ENCODE measurements at places on chromosomes 5 and 9. TPM values are rescaled to one million over a fixed set of nuclear protein-coding genes. Genes with fewer than 3 reads are reported as not detected.

DNA sequence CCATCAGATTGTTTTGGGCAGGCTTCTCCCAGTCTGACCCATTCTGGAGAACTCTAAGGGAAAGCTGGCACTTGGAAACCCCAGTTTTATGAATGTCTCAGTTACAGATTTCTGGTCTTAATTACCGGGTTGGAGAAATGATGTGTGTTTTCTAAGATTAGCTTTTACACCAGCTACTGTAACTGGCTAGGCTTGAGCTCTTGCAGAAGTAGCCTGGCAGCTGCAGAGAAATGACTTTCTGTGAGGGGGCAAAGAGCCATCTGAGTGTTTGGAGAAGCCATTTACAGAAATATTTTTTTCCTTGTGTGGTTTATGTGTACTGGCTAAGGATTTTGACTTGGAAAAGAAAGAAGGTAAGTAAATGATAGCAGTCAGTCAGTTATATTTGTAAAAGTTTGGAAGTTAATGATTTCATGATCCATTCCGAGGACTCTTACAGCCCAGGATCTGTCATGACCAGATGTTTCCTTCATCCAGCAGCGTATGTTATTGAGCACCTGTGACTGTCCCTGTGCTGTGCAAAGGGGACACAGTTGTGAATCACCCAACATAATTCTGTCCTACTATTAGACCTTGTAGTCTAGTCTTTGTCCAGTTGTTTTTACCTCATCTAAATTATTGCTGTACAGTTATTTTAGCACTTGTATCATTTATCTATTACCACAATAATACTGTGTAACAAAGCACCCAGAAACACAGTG, 53.7 kb upstream of the GDNF start:
- no peak overlapping the region for H3K4me3 ChIP-seq
- no peaks in the 10 kb centered on the region for H3K36me3 ChIP-seq
- H3K4me1 ChIP-seq, result no peaks in the 10 kb centered on the region
- no peak overlapping the region for H3K27ac ChIP-seq
- no peaks in the 10 kb centered on the region for H3K27me3 ChIP-seq
- no peak for DNase-seq

GRCh38 chr5:73120222-73121118, at the start of gene TMEM171:
TMEM171 (plus strand) TSS chr5:73120575; CDS start chr5:73123374, 2,799 bp downstream.
- H3K4me3 ChIP-seq, result peak within 1 kb of the TSS; percentile 30
- H3K27me3 ChIP-seq, result peaks cover 67% of the 10 kb centered on the region
- DNase-seq, result no peak
- H3K27ac ChIP-seq, result no peak within 1 kb of the TSS
- no peaks in the 10 kb centered on the region for H3K36me3 ChIP-seq

DNA sequence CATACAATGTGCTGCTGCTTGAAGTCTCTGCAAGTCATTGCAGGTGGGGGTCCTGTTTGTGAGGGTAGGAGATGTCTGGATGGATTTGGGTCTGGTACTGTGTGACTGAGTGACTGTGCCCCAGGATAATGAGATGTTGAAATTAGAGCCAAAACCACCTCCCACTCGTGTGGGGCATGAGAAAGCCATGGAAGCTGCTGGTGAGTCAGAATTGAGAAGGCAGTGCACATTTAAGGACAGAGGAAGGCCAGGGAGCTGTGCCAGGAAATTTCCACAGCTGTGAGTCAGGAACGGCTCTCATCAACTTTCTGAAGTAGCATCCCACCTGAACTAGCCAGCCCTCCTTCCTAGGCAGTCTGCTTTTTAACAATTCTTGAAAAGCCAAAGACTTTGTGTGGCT, 229.8 kb downstream of the DRD1 start:
- no peak overlapping the region for H3K27ac ChIP-seq
- no peaks in the 10 kb centered on the region for H3K27me3 ChIP-seq
- no peak overlapping the region for H3K4me3 ChIP-seq
- DNase-seq, result no peak

DNA sequence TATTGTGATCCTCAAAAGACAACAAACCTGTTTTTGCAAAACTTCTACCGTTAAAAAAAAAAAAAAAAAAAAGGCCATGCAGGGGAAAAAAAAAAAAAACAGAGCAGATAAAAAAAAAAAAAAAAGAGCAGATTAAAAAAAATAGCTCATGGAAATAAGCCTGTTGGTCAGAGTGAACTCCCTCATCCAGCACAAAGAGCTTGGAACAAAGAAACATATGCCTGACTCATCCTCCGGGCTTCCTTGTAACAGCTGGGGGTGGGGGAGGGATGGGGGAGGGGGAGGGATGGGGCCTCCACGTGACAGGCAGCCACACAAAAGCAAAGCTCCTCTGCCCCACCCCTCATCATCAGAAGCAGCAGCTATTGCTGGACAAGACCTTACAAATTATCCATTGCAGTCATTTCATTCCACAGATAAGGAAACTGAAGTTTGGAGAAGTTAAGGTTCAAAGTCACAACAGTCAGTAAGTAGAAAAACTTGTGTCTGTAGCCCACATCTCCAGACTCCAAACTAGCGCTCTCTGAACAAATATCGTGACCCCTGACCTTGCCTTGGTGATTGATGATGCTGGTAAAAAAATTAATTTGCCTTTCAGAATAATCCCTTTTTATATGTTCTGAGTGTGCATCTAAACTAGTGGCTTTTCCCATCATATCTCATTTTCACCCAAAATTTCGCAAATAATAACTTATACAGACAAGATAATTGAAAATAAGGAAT, 38.9 kb downstream of the SLC35D2 start:
- no peaks in the 10 kb centered on the region for H3K27me3 ChIP-seq
- H3K4me1 ChIP-seq, result peaks cover 5% of the 10 kb centered on the region
- H3K36me3 ChIP-seq, result no peaks in the 10 kb centered on the region
- no peak overlapping the region for H3K4me3 ChIP-seq

GRCh38 chr5:121109817-121110216, 645.7 kb downstream of the PRR16 start:
- no peak for DNase-seq
- H3K27ac ChIP-seq, result no peak overlapping the region
- H3K4me3 ChIP-seq, result no peak overlapping the region
- no peaks in the 10 kb centered on the region for H3K27me3 ChIP-seq

- DNase-seq, result no peak
- H3K27ac ChIP-seq, result peak overlapping the region; percentile 38
- no peaks in the 10 kb centered on the region for H3K36me3 ChIP-seq
- no peak overlapping the region for H3K4me3 ChIP-seq
- H3K4me1 ChIP-seq, result peaks cover 19% of the 10 kb centered on the region
These were observed 760 bp downstream of the NPR3 start for GRCh38 chr5:32711681-32712480.

DNA sequence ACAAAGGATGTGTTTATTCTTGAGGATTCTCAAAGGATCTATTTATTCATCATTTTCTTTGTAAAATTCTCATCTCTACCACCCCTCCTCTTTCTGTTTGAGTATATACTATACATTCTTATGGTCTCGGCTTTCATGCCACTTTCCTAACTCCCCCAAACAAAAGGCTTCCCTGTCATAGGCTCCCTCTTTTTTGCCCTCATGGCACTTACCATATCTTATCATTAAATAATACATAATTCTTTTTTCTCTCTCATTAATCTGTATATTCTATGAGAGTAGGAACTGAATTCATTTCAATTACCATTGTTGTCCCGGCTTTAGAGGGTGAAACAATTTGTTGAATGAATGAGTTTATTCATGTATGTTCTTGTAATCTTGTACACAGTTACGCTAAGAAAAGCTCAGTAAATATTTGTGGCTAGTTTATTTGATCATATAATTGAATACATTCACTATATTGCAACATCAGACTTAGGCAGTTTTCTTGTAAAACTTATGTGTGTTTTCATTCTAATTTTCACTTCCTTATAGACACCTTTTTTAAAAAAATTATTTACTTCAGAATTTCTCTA, 254.6 kb downstream of the EDIL3 start:
- DNase-seq, result no peak
- no peak overlapping the region for H3K4me3 ChIP-seq
- no peak overlapping the region for H3K27ac ChIP-seq
- no peaks in the 10 kb centered on the region for H3K36me3 ChIP-seq

DNA sequence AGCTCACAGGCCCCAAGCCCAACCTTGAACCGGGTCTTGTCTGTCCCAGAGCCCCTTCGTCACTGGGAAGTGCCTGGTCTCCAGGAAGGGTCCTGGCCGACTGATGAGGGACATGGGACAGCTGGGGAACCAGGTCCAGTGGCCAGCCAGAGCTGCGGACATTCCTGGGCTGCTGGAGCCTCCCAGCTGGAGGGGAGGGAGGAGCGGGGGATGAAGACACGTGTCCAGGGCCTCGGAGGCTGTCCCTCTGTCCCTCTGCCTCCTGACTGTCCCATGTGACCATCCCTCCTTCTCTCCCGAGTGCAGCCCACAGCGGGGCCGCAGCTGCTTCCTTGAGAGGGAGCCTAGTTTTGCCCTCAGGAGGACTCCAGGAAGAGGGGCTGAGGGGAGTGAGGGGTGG, 41.7 kb upstream of the UBAC1 start:
- H3K4me3 ChIP-seq, result no peak overlapping the region
- H3K27ac ChIP-seq, result no peak overlapping the region
- no peak for DNase-seq
- H3K27me3 ChIP-seq, result no peaks in the 10 kb centered on the region

DNA sequence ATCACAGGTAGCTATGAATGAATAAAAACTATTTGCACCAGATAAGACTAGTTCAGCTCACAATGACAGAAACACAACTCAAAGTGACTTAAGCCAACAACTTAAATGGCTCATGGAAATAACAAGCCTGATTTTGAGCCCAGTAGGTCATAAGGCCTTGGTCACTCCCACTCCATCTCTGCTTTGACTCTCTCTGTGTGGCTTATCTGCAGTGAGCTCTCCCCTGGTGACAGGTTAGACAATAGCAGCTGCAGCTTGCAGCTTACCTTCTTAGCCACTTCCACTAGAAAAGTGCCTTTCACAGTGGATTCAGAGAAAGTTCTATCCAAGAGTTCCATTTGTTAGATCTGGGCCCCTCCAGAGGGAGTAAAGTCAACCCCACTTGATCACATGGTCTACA, 315.7 kb downstream of the RAB3C start:
- no peak overlapping the region for H3K27ac ChIP-seq
- no peaks in the 10 kb centered on the region for H3K4me1 ChIP-seq
- no peaks in the 10 kb centered on the region for H3K36me3 ChIP-seq

DNA sequence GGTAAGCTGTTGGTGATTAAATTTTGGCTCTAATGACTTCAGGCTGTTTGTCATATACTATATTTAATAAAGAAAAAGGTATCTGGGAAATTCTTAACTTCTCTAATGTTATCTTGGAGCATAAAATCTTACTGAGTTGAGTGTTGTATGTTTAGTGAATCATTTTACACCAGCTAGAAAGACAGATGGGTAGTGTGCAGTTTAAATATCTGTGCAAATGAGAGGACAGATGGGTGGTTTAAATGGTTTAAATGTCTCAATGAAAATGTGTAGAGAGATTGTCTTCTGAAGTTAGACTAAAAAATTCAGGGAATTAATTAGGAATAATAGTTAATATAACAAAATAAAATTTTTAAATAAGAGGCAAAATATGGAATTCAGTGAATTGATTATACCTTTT, 114.5 kb downstream of the FER start:
- no peaks in the 10 kb centered on the region for H3K27me3 ChIP-seq
- no peak for DNase-seq
- peaks cover 6% of the 10 kb centered on the region for H3K4me1 ChIP-seq
- no peak overlapping the region for H3K27ac ChIP-seq
- H3K36me3 ChIP-seq, result no peaks in the 10 kb centered on the region
- no peak overlapping the region for H3K4me3 ChIP-seq

DNA sequence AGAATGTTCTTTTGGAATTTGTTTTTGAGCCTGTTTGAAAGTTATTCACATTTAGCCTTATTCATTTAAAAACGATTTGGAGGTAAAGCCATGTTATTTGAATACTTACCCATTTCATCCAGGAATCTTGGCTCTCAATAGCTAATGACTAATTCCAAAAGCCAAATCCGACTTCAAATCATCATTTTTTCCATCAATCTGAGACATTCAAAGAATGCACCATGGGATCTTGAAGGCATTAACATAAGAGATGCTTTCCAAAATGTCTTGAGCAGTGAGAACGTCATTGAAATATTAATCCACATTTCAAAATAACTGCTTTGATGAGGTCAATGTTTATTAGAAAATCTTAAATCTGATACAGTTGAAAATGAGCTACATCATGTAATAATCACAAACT, 617.0 kb upstream of the RORB start:
- H3K36me3 ChIP-seq, result no peaks in the 10 kb centered on the region
- no peak overlapping the region for H3K27ac ChIP-seq
- no peaks in the 10 kb centered on the region for H3K27me3 ChIP-seq
- no peak for DNase-seq

DNA sequence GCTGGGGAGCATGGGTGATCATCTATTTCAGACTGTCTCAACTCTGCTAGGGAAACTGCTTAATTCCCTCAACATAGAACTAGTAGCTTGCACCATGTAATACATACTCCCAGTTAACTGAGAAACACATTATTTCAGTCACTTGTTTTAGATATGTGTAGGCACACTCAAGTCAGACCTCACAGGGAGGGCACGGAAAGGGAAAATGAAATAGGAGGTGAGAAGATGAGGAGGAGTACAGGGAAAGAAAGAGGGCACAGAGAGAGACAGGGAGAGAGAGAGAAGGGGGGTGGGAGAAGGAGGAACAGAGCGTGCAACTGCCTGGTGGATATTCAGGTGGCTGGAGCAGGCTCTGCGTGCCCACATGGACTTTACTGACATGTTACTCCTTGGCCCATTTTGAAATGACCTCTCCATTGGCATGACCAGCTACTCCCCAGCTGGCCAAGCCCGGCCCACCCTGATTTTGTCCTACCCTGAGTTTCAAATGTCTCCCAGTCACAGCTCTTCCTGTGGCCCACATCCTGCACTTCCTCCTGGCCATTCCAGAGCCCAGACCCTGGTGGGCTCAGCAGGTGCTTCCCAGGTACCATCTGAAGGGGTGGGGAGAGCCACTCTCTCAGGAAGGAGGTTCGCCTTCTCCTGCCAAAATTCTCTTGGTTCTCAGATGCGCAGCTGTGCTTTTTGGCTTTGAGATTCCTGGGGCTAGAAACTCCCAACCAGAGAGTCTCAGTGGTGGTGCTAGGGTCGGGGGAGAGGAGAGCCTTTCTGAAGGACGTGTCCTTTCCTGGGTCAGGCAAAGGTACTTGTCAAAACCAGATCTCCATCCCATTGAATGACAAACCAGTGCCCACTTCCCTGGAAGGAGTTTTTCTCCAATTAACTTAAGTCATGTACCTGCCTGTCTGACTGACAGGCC, 229.4 kb downstream of the FSTL4 start:
- H3K4me1 ChIP-seq, result no peaks in the 10 kb centered on the region
- DNase-seq, result no peak
- no peak overlapping the region for H3K27ac ChIP-seq
- H3K4me3 ChIP-seq, result no peak overlapping the region
- no peaks in the 10 kb centered on the region for H3K36me3 ChIP-seq

GRCh38 chr5:178434851-178435250, 155.3 kb downstream of the COL23A1 start:
- no peak overlapping the region for H3K27ac ChIP-seq
- H3K36me3 ChIP-seq, result no peaks in the 10 kb centered on the region
- H3K4me1 ChIP-seq, result no peaks in the 10 kb centered on the region
- H3K27me3 ChIP-seq, result peaks cover 7% of the 10 kb centered on the region
- no peak for DNase-seq

Gene ALAD
- 28.3 TPM for total RNA-seq

Gene PAEP
- total RNA-seq, result not detected

Data from activated T-helper 2 cell treated with anti-CD3 and anti-CD28 coated beads, Interferon-gamma antibody, Interleukin-2, Interleukin-4, amounts not matched to agents 10 μg/mL and 5 μg/mL and 100 μg/mL, durations not matched to agents 14 hours and 24 hours and 36 hours (primary cell).